ENCODE measurements at places on chromosomes 13 and 19. TPM values are rescaled to one million over a fixed set of nuclear protein-coding genes. Genes with fewer than 3 reads are reported as not detected.

The CHST8 gene
- polyA plus RNA-seq, result 0.38 TPM

The TINCR gene
- polyA plus RNA-seq, result 1.0 TPM

GRCh38 chr13:79121286-79121685 lies 284.8 kb downstream of the RBM26 start:
- DNase-seq, result no peak

GRCh38 chr13:44403461-44404056 lies 29.9 kb downstream of the SERP2 start:
- no peak for DNase-seq

DNA sequence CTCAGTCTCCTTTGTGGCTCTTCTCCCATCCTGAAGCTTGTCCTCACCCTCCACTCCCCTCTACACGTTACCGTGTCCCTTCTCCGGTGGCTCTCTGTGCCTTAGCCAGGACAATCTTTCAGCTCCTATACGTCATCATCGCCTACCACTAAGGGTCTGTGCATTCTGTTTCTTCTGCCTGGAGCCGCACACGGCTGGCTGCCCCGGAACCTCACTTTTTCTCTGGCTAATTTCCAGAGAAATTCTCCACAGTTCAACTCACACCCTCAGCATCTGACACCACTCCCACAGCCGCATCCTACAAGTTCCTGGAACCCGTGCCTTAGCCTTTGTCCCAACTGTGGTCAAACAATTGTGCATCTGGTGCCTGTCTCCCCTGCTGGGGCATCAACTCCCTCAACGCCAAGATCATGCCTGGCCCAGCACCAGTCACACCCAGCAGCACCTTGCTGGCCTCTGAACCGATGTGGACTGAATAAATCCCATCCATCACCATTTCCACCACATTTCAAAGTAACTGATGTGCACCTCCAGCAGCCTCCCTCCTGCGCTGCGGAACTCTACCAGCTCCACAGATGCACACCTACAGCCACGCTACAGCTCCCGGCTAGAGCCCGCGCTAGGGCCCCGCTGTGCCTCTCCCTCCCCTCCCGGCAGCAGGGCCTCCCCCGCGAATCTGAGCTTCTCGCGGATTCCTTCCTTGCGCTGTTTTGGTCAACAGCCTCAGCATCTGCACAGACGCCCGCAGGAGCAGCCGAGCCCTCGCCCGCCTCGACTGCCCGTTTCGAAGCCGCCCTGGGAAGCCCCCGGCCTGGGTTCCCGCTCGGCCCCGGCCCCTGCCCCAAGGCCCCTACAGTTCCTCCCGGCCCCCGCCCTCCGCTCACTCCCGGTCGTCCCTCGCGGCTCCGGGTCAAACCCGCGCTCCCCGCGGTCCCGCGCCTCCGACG lies 689 bp downstream of the DCUN1D2 start:
- no peak for DNase-seq

DNA sequence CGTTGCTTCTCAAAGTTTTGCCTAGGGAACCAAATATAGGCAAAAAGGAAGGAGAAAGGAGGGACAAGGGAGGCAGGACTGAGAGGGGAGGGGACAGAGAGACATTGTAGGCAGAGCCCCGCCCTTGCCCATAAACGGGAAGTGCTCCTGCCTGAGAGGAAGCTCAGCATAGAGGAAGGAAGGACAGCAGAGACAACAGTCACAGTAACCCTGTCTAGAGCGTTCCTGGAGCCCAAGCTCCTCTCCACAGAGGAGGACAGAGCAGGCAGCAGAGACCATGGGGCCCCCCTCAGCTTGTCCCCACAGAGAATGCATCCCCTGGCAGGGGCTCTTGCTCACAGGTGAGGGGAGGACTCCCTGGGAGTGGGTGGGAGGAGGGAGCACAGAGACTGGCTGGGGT lies at the start of gene CEACAM21:
Gene CEACAM21 (plus strand): TSS at position 169 of the 400 bp plus-strand sequence. CDS start 109 bp downstream, at position 278.
- DNase-seq, result no peak
